GM18507 (cell line): ENCODE measurements at places on chromosomes 2 and 18.

DNA sequence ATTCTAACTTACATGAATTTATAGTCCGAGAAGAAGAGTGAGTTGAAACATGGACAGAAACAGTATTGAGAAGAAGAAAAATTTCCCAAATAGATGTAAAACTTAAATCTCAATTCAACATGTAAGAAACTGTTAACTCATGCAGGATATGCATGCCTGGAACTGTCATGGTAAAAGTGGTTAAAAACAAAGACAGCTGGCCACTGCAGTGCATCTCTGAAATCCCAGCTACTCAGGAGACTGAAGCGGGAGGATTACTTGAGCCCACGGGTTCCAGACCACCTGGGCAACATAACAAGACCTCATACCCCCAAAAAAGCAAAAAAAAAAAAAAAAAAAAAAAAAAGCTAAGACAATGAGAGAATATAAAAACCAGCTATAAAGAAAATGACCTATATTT lies 93.0 kb upstream of the TTC27 start:
- DNase-seq = no peak

DNA sequence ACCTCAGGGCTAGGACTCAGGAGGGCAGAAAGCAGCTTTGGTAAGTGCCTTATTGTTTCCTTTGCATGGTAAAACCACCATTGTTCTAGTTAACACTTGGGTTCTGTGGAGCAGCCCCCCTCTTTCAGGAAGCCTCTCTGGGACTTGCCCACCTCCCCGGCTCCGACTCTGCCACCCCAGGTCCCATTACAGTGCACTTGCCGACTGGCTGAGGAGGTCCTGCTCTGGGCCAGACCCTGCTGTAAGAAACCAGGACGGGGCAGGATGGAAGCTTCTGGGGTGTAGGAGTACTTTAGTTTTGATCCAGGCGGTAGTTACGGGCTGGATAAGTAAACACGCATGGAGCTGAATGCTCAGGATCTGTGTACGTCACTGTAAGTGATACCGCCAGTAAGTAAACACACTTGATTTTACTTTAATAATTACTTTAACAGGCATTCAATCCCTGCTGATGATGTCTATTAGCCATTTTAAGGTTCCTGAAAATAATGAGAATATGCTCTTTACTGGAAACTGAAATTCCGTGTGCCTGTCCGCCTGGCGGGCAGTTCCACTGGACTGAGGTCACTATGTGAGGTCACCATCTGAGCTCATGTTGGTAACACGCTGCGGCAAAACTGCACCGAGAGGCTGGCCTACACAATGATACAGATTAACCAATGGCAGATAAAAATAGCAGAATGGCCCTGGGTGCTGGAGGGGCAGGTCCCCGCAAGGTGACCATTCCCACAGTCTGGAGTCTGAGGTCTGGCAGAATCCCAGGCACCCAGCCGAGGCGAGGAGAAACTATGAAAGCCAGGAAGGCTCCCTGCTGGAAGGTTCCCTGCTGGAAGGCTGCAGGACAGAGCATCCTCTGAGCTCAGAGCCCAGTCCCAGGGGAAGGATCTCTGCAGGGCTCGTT lies 25.2 kb downstream of the HS1BP3 start:
- no peak for DNase-seq

DNA sequence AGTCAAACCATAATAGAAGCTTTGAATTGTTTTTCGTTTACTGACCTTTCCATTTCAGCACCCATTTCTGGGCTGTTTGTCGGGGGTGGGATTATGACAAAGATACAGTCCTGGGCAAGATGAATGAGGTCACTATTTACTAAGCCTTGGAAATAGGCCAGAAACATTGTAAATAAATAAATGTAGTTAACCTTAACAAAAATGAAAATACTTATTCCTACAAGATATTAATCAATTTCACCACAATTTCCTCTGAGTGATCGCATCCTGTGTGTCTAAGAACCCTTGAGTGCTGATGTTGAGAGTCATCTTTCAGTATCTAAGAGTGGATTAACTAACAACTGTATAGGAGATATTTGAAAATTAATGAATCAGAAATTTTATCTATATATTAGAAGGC lies 14.0 kb downstream of the ITGA4 start:
- no peak for DNase-seq

- no peak for DNase-seq
Measured at GRCh38 chr2:120857422-120857821, 121.8 kb downstream of the GLI2 start.

GRCh38 chr18:74480149-74480651 lies 16.0 kb upstream of the CNDP2 start:
- DNase-seq = no peak

DNA sequence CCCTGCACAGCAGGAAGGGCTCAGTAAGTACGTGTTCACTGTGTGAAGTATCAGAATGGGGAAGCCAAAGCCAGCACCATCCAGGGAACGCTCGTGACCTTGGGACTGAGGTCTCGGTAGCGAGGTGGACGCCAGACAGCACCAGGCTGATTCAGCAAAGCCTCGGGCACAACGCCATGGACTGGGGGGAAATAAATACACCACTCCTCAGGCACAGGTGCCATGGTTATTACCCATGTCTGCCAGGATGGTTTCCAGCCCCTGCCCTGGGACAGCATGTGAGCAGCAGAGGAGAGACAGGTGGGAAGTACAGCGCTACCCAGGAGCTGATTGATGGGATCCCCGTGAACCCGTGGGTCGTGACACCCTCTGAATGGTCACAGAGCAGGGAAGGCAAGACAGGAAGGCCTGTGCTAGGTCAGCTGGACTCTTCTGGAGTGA lies 53.0 kb downstream of the REEP1 start:
- no peak for DNase-seq

- DNase-seq = no peak
Measured at GRCh38 chr2:120861576-120862191, 126.0 kb downstream of the GLI2 start.

DNA sequence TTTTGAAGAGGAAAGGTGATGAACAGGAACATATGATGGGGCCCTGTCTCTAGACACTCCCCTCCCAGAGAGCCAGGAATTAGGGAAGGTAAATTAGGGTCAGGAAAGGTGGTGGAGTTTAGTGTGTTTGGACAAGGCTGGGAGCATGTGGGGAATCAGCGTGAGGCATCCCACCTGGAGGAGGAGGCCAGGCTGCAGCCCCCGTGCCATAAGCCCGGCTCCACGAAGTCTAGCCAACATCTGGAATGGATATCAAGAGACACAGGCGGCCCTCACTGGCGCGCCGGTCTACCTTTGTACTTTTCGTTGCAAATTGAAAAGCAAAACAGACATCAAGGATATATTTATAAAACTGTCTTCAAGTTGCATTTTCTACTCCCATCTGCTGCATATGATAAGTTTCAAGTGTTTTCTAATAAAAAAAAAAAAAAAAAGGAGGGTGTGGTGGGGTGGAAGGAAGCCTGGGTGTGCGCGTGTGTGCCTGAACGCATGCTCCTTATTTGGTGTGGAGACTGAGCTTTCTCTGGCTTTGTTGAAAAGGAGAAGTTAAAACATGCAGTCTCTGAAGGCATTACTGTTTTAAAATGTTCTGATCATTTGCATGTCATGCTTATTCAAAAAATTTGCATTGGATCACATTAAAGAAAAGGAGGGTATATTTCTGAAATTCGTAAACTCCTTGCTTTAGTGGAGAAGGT lies 546.7 kb upstream of the ID2 start:
- no peak for DNase-seq

DNA sequence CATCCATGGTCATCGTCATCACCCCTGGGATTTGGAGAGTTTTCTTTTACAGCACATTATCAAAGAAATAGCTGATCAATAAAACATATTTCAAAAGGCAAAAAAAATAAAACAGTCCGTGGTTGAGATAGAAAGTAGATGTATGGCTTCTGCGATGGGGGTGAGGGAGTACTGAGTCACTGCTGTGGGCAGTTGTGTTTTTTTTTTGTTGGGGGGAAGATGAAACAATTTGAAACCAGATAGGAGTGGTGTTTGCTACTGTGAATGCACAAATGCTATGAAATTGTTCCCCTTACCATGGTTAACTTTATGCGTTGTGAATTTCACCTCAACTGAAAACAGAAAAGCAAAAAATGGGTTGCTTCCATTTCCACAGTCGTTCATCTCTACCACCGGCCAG lies 11.9 kb upstream of the SALL3 start:
- no peak for DNase-seq

DNA sequence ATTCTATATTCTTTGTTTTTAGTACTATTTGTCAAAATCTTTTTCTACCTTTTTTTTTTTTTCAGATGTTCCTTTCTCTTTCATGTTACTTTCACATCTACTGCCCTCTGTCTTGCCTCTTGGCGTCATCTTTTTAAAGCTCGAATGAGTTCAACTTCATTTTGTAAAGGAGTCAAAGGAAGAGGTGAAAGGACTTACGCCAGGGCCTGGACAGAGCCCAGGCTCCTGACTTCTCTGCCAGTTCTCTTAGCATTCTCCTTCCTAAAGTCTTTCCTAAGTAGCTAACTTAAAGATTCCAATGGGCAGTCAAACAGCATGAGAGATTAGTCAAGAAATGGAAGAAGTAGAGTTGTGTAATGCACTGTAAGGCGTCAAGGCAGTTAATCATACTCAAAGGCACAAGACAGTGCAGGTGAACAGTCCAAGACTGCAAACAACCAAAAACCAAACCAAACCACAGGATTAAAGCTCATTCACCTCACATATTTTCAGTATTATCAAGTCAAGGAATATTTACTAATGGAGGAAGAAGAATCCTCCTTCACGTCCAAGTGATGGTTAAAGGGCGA lies 301.7 kb downstream of the TCF4 start:
- no peak for DNase-seq

GRCh38 chr2:127270663-127271062 lies 23.3 kb downstream of the ERCC3 start:
- no peak for DNase-seq

- no peak for DNase-seq
Measured at GRCh38 chr18:26516964-26517363, 31.4 kb downstream of the KCTD1 start.
